SJSA1 (cell line): ENCODE measurements at places on chromosomes 12 and 14. TPM values are rescaled to one million over a fixed set of nuclear protein-coding genes. Genes with fewer than 3 reads are reported as not detected.
A peak's percentile ranks its signal among the peaks of the same experiment; 100 is the strongest.

The HOXC5 gene
- not detected in 2 replicates for total RNA-seq

GRCh38 chr12:92289629-92290349 lies 144.1 kb upstream of the BTG1 start:
- peak; percentile 56 for DNase-seq

The PTMS gene
- 243 and 442 TPM in 2 replicates for total RNA-seq

DNA sequence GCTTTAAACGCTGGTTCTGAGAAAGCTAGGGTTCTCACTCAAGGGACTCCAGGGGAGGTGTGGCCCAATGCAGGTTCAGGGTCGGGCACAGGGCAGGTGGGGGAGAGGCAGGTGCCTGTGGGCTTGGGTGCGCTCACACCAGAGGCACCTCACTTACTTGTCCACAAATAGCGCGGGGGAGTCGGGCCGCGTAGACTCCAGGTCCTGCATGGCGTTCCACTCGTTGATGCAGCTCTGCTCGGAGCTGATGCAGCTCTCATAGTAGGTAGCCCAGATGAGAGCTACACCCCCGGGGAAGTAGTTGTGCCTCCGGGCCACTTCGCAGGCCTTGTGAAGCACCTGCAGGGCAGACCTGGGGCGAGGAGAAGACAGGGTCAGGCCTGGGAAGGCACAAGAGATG lies 49.9 kb downstream of the SSH1 start:
- no peak for DNase-seq

DNA sequence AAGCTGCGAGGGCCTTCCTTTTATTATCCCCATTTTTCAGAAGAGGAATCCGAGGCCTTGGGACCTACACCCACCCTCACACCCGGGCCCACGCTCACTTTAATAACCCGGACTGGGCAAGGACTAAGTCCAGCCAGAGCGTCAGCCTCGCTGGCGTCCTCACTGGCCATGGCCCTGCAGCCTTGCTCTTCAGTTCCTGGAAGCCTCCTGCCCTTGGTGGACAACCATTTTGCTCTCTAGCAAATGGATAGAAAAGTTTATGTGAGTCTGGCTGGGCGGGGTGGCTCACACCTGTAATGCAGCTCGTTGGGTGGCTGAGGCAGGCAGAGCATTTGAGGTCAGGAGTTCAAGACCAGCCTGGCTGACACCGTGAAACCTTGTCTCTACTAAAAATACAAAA lies 9.8 kb downstream of the RTL1 start:
- no peak for DNase-seq

DNA sequence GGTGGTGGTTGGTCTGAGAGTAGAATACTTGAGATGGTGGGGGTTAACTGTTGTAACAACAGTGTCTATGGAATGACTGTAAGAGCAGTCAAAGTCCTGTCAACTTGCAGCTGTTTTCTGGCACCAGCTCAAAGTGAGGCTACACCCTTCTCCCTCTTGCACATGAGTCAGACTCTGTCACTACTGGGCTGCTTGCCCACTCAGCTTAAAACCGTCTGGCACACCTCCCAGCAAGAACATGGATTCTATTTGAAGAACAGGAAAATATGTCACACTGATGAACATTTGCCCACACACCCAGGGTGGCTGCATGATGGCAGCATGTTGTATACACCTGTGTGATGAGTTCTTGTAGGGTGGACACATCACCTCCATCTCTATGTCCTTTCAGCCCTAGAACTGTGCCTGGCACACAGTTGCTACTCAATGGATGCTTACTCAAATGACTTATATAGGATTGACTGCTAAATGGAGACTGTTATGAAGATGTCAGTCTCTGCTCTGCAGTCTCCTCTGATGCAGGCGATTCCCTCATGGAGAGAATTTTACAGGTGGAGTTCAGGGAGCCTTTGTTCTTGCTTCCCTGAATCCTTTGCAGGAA lies 19.3 kb upstream of the SERPINA6 start:
- peak; percentile 93 for DNase-seq

DNA sequence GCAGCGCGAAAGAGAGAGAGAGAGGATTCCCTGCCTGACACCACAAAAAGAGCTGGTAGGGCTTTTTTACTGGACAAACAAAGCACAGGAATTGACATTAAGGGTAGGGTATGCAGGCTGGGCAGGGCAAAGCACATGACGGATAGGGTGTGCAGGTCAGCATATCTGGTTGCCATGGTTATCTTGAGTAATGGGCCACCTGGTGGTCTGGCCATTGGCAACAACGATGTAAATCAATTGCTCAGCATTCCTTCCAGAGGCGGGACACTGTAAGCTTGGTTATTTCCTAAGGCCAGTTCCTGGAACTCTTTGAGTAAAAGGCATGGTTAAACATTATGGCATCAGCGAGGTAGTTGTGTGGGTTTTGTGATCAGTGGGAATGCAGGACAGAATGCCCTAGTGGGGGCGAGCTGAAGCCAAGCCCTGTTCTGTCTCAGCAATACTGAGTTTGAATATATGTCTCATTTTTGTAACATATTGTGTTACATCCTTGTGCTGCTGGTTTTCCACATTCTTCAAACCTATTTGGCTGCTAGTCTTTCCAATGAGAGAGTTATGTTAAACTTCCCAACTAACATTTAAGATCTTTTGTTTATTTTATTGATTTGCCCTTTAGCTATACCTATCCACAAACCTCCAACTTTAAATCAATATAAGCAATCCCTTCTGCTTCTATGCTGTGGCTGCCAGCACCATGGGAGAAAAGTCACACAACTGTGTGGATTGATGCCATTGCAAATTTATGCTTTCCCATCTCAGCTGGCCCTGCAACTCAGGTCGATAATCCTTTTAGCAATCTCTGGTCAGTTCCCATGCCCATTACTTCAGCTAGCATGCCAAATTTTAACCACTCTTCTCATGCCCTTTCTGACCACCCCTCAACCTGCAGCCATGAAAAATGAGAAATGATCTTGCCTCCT lies 396.7 kb upstream of the PDE3A start:
- no peak for DNase-seq

GRCh38 chr14:23550131-23550811 lies 1.3 kb downstream of the ZFHX2 start:
- no peak for DNase-seq

DNA sequence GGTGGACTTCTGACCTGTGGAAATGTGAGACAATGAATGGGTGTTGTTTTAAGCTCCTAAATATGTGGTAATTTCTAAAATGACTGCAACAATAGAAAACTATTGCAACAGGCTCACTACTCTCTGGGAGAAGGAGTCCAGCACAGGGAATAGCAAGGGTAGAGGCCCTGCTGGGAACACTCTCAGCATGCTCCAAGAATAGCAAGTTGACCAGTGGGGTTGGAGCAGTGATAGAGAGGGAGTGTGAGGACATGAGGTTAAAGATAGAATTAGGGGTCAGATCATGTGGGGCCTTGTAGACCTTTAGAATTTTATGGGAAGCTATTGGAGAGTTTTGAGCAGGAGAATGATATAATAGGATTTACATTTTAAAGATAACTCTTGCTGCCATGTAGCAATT lies 346.7 kb upstream of the CCDC196 start:
- no peak for DNase-seq

The CGRRF1 gene
- 6.5 and 17.3 TPM in 2 replicates for total RNA-seq

The GPR162 gene
- 0.16 TPM in 1 of 2 replicates, not detected in the other for total RNA-seq

GRCh38 chr14:92675976-92676375 lies 72.5 kb downstream of the LGMN start:
- no peak for DNase-seq

- DNase-seq, result no peak
These were observed 389.2 kb downstream of the EGLN3 start for GRCh38 chr14:33561488-33562175.

- DNase-seq, result no peak
These were observed 197.1 kb downstream of the RGS6 start for GRCh38 chr14:72129291-72129690.

The LBHD2 gene
- 0.82 TPM in 1 of 2 replicates, not detected in the other for total RNA-seq

The CACNB3 gene
- 8.9 and 20.9 TPM in 2 replicates for total RNA-seq

DNA sequence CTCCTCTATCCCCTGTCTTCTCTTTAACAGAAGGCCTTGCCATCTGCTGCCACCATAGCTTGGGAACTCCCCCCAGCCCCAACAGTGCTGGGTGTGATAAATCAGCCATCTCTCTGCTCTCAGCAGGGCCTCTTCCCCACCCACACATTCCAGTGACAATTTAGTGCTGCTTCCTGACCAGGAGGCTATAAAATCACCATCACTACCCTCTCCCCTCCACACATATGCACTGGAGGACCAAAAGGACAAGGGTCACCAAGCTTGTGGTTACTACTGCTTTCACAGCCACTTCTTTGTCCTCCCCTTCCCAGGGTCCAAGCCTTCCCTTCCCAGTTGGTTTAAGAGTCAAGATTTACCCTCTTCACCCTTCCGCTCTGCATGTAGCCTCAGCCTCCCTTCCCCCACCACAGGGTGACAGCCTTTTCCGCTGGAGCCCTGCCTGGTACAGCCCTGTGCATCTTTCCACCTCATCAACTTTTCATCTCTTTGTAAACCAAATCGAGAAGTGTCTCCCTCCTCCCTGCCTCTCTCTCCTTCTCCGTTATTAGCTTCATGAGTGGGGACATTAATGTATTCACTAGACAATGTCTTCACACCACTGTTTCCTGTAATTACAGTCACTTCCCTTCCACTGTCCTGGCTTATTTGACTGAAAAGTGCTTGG lies 9.4 kb downstream of the PSMB5 start:
- no peak for DNase-seq

GRCh38 chr14:103519837-103520212 lies 2.8 kb downstream of the CKB start:
- no peak for DNase-seq

The KLRC2 gene
- not detected in 2 replicates for total RNA-seq

- DNase-seq, result no peak
These were observed 136.8 kb upstream of the NOS1 start for GRCh38 chr12:117498256-117498655.

The TCL1A gene
- total RNA-seq, result not detected in 2 replicates

DNA sequence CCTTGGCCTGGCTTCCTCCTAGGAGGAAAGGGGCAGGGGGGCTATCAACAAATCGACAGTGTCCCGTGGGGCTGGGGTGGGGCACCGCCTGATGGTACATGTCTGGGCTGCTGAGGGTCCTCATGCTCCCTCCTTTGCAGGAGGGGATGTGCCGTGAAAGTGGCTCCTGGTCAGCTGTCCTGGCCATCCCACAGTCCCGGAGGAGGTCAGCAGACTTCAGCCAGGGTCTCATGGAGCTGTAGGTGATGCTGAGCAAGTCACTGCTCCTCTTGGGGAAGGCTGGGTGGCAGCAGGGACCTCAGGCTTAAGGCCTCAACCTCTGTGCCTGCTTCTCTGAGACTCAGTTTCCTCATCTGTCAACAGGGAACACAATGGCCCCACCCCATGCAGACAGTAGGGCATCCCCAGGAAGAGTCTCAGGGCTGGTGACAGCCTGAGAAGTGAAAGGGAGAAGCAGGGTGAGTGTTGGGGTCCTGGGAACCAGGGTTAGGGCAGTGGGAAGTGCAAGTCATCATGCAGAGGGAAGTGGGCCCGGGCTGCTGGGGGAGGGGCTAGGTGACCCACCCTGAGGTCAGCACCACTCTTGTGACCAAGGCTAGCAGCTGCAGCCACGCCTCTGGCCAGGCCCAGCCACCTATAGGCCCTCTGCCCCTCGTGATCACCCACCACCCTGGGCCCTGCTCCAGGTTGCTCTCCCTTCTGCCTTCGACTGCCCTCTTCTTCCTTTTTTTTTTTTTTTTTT lies 4.4 kb upstream of the TNFAIP2 start:
- DNase-seq, result no peak

GRCh38 chr12:12474471-12474928 lies 88.2 kb downstream of the DUSP16 start:
- no peak for DNase-seq

The CLEC9A gene
- not detected in 2 replicates for total RNA-seq

GRCh38 chr12:3725388-3726115 lies 27.4 kb downstream of the CRACR2A start:
- DNase-seq, result no peak

The SRGAP1 gene
- total RNA-seq, result 3.7 and 4.1 TPM in 2 replicates

DNA sequence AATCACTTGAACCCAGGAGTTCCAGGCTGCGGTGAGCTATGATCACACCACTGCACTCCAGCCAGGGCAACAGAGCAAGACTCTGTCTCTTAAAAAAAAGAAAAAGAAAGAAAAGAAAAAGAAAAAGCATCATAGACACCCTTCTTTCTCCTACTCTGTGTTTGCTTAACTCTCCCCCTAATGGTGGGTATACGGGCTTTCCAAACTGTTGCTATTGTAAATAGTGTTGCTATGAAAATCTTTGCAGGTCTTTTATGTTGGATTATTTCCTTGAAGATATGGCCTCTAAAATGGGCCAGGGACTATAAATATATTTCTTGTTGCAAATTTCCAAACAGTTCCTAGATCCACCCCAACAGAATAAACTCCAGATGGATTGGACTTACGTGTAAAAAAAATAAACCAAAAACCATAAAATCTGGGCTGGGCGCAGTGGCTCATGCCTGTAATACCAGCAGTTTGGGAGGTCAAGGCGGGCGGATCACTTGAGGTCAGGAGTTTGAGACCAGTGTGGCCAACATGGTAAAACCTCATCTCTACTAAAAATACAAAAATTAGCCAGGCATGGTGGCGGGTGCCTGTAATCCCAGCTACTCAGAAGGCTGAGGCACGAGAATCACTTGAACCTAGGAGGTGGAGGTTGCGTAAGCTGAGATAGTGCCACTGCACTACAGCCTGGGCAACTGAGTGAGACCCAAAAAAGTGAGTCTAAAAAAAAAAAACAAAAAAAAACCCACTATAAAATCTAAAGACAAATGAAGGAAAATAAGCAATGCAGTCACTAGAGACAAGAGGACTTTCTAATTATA lies 25.9 kb downstream of the NFKBIA start:
- DNase-seq, result peak; percentile 74

The ALG10B gene
- total RNA-seq, result 1.5 and 2.9 TPM in 2 replicates

DNA sequence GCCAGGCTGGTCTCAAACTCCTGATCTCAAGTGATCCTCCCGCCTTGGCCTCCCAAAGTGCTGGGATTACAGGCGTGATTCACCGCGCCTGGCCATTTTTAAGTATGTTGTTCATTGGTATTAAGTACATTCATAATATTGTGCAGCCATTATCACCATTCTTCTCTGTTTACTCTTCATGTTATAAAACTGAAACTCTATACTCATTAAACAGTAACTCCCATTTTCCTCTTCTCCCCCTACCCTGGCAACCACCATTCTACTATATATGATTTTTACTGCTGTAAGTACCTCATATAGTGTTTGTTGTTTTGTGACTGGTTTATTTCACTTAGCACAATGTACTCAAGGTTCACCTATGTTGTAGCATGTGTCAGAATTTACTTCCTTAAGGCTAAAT lies 23.1 kb downstream of the METAP2 start:
- DNase-seq, result no peak

GRCh38 chr12:124742678-124743077 lies 121.0 kb downstream of the SCARB1 start:
- DNase-seq, result no peak

- DNase-seq, result no peak
These were observed 149.0 kb upstream of the PWP1 start for GRCh38 chr12:107536613-107537012.

The MYO1H gene
- not detected in 2 replicates for total RNA-seq

The TMEM30B gene
- not detected in 2 replicates for total RNA-seq

GRCh38 chr14:69298131-69299071 lies 38.4 kb downstream of the GALNT16 start:
- no peak for DNase-seq

The PRPF40B gene
- 2.3 and 6.5 TPM in 2 replicates for total RNA-seq

GRCh38 chr12:94677778-94678177 lies 27.4 kb upstream of the TMCC3 start:
- no peak for DNase-seq

The C12orf50 gene
- not detected in 2 replicates for total RNA-seq

The GPR84 gene
- total RNA-seq, result not detected in 2 replicates
